ENCODE measurements at places on chromosomes 11 and 22. TPM values are rescaled to one million over a fixed set of nuclear protein-coding genes. Genes with fewer than 3 reads are reported as not detected.

- DNase-seq = no peak
Measured at GRCh38 chr22:19811811-19812771, 42.6 kb downstream of the GNB1L start.

DNA sequence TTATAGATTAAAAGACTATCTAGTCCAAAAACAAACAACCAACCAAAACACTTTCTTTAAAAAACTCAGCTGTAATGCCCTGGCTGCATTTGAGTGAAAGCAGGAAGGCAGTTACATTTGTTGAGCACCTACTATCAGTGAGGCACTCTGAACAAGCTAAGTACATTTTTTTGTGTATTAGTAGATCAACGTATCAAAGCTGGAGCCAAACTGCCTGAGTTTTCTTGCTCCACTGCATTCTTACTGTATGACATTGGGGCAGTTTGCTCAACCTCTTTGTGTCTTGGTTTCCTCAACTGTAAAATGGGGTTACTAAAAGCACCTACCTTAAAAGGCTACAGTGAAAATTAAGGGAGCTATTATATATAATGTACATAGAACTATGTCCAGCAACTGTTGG, 22.0 kb downstream of the COA4 start:
- no peak for DNase-seq

GRCh38 chr22:30872285-30873041, 96.1 kb downstream of the MORC2 start:
- DNase-seq = peak; percentile 1

JHY gene
- total RNA-seq = 2.0 TPM

Measured in heart right ventricle (tissue), 16 donors.